ENCODE measurements at places on chromosomes 3 and 15.

- no peak for DNase-seq
Measured at GRCh38 chr3:72169561-72170472, 384.9 kb upstream of the PROK2 start.

GRCh38 chr3:29312960-29313452, 32.1 kb downstream of the RBMS3 start:
- DNase-seq = no peak

- DNase-seq = no peak
Measured at GRCh38 chr15:86197770-86198169, 118.1 kb downstream of the AGBL1 start.

- DNase-seq = no peak
Measured at GRCh38 chr3:128112357-128112968, 11.1 kb downstream of the RUVBL1 start.

GRCh38 chr3:20160230-20160629, 25.8 kb downstream of the SGO1 start:
- no peak for DNase-seq

DNA sequence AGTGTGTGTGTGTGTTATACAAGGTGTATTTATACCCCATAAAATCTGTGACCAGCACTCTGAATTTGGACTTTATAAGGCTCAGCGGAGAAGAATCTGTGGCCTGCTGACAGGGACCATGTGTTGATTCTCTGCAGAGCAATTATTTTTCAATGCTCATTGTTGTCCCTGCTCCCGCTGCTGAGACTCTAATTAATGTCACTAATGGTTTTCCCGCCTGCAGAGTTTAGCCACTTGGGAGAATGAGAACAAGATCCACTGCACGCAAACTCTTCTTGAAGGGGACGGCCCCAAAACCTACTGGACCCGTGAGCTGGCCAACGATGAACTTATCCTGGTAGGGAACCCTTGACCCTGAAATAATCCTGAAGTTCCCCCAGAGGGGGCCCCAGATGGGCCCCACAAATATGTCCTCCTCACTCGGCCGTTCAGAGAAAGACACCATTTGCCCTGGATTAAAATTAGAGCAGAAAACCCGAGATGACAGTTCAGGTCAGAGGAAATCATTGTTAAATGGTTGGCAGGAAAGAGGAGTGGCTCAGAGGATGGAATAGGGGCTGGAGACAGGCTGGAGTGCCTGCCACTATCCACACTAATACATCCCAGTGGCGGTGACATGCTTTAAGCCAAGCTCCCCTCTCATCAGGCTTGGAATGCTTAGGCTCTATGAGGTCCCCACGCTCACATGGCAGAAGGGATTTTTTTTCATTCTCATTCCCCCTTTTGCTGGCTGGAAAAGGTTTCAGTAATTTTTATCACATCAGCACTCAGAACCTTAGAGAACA, 3.3 kb downstream of the CRABP1 start:
- no peak for DNase-seq

All from HAP-1 (cell line).